ENCODE measurements at places on chromosomes 7 and 10.

- no peak for DNase-seq
These were observed 255.1 kb upstream of the SP4 start for GRCh38 chr7:21172800-21173199.

GRCh38 chr7:55133630-55134358, 115.0 kb downstream of the EGFR start:
- DNase-seq, result no peak

DNA sequence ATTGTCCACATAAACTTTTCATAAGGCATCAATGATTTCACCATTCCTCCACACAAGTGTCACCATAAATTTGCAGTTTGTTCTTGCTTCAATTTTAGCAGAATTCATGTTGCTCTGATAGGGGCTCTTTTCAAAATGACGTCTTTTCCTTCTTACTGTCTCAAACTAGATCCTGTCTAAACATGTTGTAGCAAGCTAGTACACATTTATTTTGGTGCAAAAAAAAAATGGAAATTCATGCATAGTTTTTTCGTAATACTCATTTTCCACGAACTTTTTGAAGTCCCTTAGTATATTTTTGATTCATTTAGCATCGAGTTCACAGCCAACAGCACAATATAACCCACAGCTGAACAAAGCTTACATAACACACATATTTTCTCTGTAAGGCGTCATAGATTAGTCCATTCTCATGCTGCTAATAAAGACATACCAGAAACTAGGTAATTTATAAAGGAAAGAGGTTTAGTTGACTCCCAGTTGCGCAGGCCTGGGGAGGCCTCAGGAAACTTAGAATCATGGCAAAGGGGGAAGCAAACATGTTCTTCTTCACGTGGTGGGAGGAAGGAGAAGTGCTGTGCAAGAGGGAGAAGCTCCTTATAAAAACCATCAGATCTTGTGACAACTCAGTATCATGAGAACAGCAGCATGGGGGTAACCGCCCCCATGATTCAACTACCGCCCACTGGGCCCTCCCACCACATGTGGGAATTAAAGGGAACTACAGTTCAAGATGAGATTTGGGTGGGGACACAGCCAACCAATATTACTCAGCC, 301.5 kb downstream of the CCDC3 start:
- no peak for DNase-seq

DNA sequence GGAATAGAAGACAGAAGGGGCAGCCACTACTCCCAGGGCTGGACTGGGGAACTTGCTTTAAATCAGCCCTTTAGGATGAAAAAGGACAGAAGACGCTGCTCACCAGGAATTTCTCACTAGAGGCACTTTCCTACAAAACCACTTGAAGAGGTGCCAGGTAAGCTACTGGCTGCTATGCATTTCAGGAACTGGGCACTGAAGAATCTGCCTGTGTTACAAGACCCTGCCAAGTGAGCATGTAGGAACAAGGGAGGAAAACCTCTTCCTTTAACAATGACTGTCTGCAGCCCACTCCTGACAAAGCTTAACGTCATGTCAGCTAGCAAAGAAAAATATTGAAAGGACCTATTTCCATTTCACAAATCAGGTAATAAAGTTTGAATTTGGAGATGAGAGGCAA, 5.8 kb upstream of the AGMO start:
- DNase-seq, result no peak

GRCh38 chr10:35644050-35644950, 2.2 kb upstream of the FZD8 start:
- no peak for DNase-seq

GRCh38 chr10:95783741-95784140, 27.8 kb downstream of the ENTPD1 start:
- DNase-seq, result no peak

DNA sequence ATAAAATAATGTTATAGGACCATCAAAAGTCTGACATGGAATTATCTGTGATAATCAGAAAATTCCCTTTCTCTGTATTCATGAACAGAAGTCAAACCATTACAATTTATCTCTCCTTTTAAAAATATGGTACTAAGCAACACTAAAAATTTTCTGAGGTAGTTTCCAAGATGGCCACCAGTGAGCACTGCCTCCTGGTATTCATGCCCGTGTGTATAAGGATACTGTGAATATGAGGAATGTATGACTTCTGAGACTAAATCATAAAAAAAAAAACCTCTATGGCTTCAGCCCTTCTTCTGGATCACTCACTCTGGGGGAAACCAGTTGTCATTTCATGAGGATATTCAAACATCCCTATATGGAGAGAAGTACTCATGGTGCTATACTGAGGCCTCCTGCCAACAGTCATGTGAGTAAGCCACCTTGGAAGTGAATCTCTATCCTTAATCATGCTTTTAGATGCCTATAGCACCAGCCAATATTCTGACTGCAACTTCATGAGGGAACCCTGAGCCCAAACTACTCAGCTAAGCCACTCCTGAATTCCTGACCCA, 41.1 kb downstream of the SIRT1 start:
- no peak for DNase-seq

DNA sequence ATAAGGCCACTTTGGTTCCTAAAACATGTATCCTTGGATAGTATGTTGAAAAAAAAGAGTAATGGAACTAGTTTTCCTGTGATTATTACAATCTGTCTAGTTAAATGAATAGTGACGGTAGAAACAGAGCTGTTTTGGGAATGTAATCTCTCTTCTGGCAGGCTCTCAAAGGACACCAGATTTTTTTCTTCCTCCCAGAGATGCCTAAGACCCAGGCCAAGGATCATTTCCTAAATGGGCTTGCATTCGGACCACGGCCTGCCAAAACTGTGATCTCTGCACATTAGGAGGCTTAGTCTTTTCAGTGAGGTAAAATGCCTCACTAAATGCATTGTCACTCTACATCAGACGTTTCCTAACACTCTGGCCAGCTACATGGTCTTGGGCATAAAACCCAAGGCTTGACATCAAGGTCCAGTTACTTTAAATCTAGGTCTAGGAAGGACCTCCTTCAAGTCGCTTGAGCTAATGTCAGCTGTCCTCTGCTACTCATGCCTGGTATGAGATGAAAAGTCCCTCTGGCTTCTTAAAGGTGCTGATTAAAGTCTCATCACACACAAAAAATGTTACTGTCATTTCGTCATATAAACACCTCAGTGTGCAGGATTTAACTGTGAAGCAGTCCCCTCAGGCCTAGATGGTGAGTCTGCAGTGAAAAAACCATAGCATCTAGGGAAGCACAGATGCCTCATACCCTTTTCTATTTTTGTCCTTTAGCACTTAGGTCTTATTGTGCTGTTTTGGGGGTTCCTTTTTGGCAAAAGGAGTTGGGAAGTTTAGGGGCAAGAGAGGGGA, 47.7 kb downstream of the DLD start:
- no peak for DNase-seq
